Suppressor macrophage treated with lipopolysaccharide for 4 hours (primary cell): ENCODE measurements at places on chromosomes 12 and 14.
A peak's percentile ranks its signal among the peaks of the same experiment; 100 is the strongest.

DNA sequence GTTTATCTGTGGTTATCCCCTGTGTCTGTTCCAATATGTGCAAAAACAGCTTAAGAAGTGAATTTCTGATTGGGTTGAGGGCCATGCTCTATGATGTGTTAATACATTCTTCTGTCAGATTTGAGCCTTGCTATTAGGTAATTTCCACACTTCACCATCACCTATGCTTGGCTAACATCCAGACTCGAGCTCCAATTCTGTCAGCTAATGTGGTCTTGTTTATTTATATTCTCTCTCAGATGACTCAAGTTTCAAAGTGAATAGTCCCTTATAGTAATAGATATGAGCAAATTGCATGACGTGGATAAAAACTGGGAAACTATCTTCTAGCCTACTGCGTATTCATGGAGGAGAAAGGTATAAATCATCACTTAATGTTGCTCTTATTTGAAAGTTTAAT, 451.3 kb downstream of the SNAPC1 start:
- DNase-seq: no peak

GRCh38 chr14:71050227-71050823, 143.1 kb downstream of the PCNX1 start:
- DNase-seq: no peak

- peak; percentile 67 for DNase-seq
Observed at GRCh38 chr12:89389755-89390661, 37.7 kb upstream of the DUSP6 start.

DNA sequence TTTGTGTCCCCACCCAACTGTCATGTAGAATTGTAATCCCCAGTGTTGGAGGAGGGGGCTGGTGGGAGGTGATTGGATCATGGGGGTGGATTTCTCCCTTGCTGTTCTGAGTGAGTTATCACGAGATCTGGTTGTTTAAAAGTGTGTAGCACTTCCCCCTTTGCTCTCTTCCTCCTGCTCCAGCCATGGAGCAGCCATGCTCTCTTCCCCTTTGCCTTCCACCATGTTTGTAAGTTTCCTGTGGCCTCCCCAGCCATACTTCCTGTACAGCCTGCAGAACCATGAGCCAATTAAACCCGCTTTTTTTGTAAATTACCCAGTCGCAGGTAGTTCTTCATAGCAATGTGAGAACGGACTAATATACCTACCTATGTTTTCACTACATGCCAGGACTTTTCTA, 2.6 kb upstream of the POC1B start:
- DNase-seq: no peak

DNA sequence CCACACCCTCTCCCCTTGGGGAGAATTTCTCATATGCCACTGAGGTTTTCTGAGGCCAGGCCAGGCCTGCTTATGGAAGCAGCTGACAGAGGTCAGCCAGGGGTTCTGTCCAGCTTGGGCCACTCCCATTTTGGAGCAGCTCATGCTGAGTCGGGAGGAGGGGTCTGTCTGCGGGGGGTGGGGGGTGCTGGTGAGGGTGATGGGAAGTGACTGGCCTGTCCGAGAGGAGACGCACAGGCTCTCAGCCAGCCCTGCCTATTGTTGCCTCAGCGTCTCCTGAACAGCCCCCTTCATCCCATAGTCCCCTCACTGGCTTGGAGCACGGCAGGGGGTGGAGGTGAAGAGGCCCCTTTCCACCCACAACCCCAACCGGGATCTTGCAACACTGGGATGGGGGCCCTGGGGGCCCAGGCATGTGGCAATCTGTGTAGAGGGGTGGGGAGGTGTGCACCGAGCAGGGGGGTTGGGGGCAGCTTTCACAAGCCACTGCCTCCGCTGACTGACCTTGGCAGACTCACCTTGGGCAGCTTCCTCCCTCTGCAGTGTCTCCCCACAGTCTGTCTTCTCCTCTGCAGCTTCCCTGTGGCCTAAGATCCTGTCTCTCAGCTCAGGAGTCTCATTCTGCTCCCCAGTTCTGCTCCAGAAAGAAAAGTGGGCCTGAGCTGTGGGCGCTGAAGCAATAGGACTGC, 5.5 kb downstream of the CEBPE start:
- no peak for DNase-seq

DNA sequence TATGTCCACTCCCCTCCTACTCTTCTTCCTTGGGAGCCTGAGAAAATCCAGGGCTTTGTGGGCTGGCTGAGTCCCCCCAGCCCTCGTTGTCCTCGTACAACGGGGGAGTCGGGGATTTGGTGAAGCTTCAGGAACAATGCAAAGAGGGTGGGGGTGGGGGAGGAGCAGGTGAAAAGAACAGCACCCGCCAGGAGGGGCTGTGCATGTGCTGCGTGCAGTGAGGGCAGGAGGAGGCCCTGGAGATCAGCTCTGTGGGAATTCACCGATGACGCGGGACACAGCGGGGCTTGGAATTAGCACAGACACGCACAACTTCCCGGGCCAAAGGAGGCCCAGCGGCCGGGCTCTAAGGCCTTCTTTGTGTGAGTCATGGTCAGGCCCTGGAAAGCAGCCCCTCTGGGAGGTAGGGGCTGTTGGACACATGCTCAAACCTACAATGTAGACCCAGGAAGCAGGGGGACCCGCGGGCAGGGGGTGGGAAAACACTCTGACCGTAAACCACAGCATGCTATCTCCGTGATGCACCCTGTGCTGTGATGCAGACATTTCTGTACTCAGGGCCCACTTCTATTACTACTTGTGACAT, 32.8 kb downstream of the RBM19 start:
- no peak for DNase-seq

GRCh38 chr12:116939734-116940133, 29.0 kb downstream of the FBXW8 start:
- no peak for DNase-seq

DNA sequence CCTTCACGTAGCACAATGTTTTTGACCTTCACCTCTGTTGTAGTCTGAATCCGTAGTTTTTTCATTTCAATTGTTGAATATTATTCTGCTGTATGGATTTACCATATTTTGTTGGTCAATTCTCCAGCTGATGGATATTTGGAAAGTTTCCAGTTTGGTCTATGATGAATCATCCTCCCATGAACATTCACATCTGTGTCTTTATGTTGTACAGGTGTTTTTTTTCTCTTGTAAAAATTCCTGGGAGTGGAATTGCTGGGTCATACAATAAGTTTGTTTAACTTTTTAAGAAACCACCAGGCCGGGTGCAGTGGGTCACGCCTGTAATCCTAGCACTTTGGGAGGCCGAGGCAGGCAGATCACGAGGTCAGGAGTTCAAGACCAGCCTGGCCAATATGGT, 36.7 kb upstream of the GNG2 start:
- no peak for DNase-seq

GRCh38 chr12:117030187-117030900, 68.9 kb downstream of the TESC start:
- no peak for DNase-seq

GRCh38 chr14:81313775-81314429, 86.2 kb downstream of the STON2 start:
- DNase-seq: peak; percentile 51

DNA sequence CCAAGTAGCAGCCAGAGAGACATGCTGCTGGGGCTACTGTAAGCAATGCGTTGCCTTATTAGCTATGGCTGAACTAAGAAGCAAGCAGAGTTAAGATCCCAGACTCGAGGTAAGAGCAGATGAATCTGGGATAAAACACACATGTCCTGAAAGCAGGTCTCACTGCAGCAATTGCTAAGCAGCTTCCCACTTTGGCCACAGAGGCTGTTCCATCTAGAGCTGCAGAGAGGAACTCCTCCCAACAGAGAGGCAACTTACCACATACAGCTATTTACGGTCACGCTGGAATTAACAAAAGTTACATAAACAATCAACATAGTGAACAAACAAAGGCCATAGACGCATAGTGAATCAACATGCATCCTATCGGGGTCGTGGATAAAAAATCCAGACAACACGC, 90.2 kb downstream of the KSR2 start:
- no peak for DNase-seq

GRCh38 chr12:46717159-46717558, 108.6 kb downstream of the SLC38A4 start:
- no peak for DNase-seq

DNA sequence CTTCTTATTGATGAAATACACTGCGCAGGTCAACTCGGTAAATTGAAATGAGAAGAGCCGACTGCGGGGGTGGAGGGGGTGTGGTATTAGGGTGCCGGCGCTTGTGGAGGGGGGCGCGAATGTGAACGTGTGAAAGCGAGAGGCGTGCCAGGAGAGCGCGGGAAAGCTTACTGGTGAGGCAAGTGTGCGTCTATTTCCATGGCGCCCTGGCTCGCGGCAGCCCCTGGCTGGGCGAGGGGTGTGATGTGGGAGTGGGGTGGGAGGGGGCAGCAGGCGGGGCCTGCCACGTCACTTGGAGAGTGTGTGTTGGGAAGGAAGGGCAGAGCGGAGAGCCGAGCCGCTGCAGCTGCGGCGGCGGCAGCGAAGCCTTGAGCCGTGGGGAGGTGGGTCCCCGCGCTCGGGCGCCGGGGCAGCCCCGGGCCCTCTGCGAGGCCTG, 88.8 kb downstream of the GALNT8 start:
- no peak for DNase-seq

DNA sequence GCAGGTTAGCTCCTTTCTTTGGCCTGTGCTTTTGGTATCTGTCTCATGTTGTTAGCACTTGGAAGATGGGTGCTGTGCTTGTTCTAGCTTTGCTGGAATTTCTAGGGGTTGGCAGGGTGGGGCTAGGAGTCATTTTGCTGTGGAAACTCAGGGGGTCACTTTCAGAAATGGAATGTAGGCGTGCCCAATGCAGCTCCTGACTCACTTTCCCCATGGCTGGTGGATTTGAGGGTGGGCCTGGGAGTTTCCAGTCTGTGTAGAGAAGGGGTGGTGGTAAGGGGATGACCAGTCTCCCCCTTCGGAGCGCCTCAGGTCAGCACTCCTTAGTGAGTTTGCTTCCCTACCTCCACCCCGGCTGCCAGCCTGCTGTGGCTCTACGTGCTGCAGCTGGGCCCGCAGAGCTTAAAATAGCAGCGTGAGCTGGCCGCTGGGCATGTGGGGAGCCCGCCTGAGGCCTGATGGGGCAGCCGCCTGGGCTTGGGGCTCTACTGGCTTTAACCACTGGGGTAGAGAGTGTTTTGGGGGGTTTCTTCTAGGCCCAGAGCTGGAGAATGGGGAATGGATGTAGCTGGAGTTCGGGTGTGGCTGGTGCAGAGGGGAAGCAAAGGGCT, 108.2 kb downstream of the TSPAN9 start:
- no peak for DNase-seq

DNA sequence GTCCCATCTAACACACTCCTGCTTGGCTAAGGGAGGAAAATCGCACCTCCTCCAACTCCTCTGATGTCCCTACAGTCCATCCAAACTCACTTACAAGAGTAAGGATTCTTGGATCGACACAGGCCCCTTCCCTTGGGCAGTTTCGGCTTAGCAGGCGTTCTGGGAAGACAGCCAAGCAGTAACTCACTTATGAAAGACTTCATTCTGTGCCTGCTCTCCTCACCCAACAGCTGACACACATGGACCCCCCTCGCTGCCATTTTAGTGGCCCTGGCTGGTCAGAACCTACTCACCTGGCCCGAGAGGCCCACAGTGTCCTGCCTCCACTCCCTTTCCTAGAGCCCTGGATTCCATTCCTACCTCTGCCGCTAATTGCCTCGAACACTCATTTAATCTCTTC, 52.3 kb upstream of the BCL2L14 start:
- DNase-seq: no peak

DNA sequence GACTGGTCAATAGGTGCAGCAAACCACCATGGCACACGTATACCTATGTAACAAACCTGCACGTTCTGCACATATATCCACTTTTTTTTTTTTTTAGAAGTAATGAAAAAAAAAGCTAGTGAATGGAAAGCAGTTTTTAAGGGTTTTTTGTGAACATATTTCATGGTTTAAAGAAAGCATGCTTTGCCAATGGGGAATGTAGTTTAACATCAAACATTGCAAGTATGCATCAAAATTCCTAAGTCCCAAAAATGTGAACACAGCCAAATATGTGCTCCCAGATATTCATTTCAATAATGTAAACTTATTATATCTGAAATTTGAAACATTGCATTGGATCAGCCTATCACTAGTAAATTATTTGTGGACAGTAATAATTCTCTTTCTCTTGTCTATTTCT, 710.4 kb upstream of the FLRT2 start:
- no peak for DNase-seq

GRCh38 chr12:121483949-121484348, 84.0 kb downstream of the RNF34 start:
- DNase-seq: no peak

DNA sequence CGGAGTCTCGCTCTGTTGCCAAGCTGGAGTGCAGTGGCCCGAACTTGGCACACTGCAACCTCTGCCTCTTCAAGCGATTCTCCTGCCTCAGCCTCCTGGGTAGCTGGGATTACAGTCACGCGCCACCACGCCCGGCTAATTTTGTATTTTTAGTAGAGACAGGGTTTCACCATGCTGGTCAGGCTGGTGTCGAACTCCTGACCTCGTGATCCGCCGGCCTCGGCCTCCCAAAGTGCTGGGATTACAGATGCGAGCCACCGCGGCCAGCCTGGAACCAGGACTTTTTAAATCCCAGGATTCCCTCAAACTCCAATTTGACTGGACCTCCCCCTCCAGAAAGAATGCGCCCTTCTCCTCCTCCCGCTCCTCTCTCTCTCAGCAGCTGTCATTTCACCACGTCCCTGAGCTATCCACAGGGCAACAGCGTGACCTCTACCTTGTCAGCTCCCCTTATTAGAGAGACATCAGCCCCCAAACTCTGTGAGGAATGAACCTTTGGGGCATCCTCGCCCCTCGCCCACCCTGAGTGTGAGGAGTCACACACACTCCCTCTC, 2.0 kb downstream of the ESYT1 start:
- no peak for DNase-seq

DNA sequence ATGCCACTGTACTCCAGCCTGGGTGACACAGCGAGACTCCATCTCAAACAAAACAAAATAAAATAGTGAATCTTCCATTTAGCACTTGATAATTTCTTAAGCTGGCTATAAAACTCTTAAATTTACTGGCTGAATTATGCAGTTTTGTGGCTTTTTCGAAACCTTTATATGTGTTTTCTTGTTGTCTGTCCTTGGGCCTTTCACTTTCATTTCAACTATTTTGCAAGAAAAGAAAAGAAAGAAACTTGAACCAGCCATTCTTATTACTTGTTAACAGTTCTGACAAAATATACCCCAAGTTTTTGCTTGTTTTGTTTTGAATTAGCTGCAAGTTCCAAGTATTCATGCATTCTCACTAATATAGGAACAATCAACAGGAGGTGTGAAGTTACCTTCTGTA, 42.8 kb downstream of the PRICKLE1 start:
- DNase-seq: no peak

DNA sequence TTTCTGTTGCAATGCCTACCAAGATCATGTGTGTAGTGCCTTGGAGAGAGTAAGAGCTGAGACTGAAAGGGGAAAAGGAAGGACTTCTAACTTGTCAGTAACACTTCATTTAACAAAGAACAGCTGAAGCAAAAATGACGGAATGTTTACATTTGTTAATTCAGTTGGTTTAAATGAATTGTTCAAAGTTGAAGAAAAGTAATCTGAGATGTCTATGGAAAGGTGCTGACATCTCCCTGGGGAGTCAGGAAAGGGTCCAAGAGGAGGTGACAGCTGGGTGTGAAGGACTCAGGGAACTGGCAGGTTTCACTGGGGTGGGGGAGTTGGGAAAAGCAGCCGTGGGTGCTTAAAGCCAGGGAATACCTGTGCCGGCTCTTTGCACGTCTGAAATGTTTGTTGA, 7.9 kb downstream of the TMEM63C start:
- DNase-seq: no peak
